ENCODE measurements at places on chromosomes 13 and 19. TPM values are rescaled to one million over a fixed set of nuclear protein-coding genes. Genes with fewer than 3 reads are reported as not detected.

DNA sequence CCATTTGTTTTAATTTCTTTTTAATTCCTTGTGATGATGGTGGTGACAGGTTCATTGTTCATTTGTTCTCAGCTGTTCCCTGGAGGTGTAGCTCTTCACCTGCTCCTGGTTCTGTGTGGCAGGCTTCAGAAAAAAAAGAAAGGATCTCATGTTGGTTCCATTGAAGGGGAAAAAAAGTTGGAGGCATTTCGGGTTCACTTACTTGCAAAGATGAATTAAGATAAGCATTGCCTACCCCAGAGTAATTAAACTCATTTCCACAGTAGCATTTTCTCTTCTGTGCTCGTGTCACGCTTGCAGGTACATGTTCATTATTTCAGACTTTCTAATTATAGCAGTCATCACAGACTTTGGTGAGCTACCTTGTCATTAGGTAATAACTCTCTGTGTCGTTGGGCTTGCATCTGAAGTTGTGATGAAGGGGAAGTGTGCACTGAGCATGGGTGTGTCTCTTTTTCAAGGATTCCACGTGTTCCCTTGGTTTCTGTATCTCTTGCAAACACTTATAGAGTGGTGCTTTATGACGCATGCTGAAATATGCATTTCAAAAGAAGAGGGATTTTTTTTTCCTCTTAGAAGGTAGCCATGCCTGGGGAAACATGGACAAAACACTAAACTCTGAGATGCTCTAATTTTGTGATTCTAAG is 69.1 kb downstream of the MTUS2 start:
- DNase-seq = no peak

Gene GPC6
- not detected for total RNA-seq

Gene CDC42EP5
- not detected for total RNA-seq

Gene ZNF626
- 17.8 TPM for total RNA-seq
